ENCODE measurements at places on chromosomes 16 and 17. TPM values are rescaled to one million over a fixed set of nuclear protein-coding genes. Genes with fewer than 3 reads are reported as not detected.

GRCh38 chr17:58530655-58531054 lies 16.2 kb upstream of the MTMR4 start:
- DNase-seq: no peak

DNA sequence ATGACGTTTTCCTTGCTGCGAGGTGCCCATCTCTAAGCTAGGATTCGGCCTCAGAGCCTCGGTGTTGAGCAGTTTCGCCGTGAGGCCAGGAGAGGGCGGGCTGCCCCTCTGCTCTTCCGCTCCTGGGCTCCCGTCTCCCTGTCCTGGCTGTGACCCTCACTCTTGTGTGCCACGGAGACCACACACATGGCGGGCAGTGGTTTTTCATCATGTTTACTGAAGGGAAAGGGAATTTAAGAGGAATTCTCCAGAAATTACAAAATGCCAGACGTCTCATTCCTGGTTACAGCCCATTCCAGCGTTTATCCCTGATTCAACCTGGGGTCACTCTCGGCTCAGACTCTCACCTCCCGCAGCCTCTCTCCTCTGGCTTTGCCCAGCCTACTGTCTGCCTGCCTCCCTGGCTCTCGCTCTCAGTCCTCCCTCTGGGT lies 96.8 kb upstream of the ELAC2 start:
- peak; percentile 83 for DNase-seq

DNA sequence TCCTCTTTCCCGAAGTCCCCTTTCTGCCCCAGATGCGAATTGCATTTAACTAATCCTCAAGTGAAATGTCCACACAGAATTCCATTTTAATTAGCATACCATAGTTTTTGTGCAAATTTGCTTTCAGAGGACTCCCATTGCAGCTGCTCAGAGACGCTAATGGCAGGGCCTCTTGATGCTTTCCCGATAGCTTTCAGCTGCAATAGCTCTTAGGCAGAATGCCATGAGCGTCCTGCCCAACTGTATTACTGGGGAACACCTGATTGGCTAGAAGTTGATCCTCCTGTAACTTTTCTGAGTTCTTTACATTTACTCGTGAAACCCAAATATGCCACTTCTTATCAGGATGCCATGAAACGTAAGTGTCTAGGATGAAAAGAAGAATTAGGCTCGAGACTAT lies 203.0 kb downstream of the UTP18 start:
- no peak for DNase-seq

- DNase-seq: peak; percentile 39
Measured at GRCh38 chr16:65548470-65548869, 426.6 kb upstream of the CDH11 start.

- peak; percentile 69 for DNase-seq
Measured at GRCh38 chr17:69246726-69247375, 18.2 kb upstream of the ABCA10 start.

DNA sequence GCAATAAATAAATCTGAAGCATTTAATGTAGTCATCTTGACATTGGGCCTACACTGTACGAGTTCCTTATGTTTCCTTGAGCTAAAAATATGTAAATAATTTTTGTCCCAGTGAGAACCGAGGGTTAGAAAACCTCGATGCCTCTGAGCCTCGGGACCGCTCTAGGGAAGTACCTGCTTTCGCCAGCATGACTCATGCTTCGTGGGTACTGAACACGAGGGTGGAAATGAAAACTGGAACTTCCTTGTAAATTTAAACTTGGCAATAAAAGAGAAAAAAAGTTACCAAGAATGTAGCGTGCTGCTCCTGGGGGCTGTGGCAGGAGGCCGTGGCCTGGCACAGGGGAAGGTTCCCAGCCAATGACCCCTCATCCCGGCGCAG lies 74.1 kb downstream of the SOCS1 start:
- DNase-seq: no peak

DNA sequence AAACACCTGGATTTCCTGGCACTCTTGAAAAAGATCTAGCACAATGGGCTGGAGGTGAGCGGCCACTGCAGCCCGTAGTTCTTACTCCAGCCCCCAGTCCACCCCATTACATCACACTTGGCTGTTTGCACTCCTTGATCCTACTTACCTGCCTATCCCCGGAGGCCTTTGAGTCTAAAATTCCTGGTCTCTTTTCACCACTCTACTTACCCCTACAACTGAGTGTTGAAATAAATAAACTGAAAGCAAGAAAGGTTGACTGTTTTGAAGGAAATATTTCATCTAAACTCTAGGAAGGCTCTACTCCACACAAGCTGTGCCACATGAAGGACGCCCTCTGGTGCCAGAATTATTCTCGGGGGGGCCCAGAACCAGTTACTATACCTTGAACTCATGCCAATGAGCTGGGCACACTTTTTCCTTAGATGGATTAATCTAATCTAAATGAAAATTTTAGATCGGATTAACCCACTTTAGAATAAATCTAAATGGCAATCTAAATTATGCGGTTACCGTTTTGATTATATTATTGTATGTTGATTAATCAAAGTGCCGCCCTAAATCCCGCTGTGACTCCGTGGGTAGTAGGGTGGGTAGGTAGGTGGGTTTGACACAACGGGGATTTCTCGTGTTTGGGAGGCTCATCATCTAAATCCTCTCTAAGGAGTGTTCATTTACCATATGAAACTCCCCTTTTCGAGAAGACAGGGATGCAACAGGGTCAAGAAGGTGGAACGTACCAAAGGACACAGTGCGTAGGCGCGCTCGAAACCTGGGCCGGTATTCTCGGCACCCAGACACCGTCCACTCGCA lies 651 bp upstream of the EIF1 start:
- DNase-seq: peak; percentile 73

DNA sequence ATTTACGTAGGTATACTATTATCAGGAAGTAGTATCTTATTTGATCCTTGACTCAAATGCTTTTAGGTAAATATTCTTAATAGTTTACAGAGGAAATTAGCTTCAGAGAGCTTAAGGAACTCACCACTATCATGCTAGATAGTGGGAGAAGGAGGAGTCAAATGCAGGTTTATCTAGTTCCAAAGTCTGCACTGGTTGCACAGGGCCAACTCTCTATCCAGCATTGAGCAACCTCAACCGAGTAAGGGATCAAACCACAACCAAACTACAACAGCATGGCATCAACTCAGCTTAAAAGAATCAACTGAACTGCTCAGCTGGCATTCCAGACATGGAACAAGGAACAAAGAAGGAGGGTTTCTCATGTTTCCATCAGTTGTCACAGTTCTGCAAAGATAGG lies 306.0 kb downstream of the MAF start:
- DNase-seq: no peak

DNA sequence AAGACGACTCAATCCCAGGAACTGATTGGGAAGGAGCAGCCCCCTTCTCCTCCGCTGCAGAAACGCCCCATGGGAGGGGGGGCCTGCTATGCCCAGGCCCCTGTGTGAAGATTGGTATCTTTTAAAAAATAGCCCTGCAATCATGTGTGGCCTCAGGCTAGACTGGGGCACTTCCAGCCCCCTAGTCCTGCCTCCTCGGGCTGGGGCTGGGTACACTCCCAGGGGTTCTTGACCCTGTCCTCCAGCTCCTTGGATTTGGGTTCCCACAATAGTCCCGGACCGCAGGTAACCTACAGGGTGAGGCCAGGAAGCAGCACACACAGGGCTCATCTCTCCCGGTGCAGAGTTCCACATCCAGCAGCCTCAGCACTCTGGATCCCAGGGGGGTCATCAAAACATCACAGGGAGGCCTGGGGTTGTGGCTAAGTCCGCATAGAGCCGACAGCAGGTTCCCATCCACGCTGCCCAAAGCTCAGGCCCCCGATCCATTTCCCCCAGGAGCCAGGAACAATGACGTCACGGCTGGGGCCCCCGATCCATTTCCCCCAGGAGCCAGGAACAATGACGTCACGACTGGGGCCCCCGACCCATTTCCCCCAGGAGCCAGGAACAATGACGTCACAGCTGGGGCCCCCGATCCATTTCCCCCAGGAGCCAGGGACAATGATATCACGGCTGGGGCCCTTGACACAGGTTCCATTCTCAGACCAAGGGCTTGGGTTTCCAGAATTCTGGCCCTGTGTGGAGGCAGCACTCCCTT lies 202.4 kb downstream of the IRF8 start:
- DNase-seq: no peak

GRCh38 chr17:78707016-78707415 lies 75.1 kb downstream of the CYTH1 start:
- DNase-seq: no peak

GRCh38 chr17:10087355-10087754 lies 111.1 kb downstream of the GAS7 start:
- no peak for DNase-seq

DNA sequence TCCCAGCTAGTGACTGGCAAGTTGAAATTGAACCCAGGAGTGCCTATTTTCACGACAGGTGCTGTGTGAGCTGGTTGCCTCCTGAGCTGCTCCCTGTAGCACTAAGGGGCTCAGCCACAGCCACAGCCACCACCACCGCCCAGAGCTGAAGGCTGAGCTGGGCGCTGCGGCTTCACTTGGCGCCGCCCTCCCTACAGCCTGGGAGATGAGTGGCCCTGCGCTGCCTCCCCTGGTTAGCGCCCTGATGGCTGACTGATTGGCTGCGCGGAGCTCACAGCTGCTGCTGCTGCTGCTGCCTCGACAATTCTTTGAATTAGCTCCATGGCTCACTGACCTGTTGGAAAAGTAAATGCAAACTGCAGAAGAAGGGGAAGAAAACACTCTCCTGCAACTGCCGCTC lies 91.8 kb upstream of the TMEM132E start:
- DNase-seq: no peak

GRCh38 chr16:88320947-88321634 lies 61.7 kb upstream of the ZNF469 start:
- DNase-seq: no peak

- peak; percentile 50 for DNase-seq
Measured at GRCh38 chr16:12228602-12229499, 252.3 kb downstream of the SNX29 start.

DNA sequence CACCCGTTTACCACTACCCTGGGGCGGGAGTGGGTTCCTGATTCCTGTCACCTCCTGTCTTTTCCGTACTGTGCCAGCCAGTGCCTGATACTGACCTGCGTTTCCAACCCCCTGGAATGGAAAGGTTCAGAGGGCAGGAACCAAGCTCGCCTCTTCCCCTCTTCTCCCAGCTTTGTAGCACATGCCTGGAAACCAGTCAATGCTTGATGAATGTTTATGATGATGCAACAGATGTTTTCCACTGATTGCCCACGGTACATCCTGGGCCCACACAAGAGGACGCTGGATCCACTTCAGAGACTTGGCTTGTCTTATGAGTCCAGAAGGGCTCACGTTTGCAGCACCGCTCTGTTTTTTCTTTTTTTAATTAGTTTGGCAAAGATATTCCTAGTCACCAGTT lies 262.0 kb downstream of the CPPED1 start:
- DNase-seq: no peak

Gene KRTAP4-9
- total RNA-seq: not detected

Gene METTL22
- 31.5 TPM for total RNA-seq

Gene ULK2
- total RNA-seq: 12.0 TPM

Gene MFAP4
- total RNA-seq: 79.0 TPM

Gene PSMD12
- total RNA-seq: 31.9 TPM

Gene SHBG
- total RNA-seq: 6.1 TPM

Gene DHX58
- total RNA-seq: 11.6 TPM

Gene CTRB2
- total RNA-seq: not detected

Gene ENPP7
- not detected for total RNA-seq
